ENCODE measurements at places on chromosomes 13 and 19.

DNA sequence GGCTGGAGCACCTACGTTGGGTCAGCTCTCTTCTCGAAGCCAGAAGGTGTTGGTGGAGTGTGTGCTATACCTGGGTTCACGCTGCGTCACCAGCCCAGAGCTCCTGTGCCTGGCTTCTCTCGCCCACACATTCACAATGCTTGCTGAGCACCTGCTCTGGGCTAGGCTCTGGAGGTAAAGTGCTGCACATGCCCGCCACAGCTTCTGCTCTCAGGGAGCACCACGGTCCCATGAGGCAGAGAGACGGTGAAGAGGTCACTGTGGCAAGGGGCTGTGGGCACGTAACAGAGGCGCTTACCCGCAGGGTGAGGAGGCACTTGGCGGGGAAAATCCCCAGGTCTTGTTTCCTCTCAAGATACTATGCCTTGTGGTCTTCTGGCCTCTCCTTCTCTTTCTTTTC is 174.2 kb downstream of the TEX29 start:
- DNase-seq: no peak

DNA sequence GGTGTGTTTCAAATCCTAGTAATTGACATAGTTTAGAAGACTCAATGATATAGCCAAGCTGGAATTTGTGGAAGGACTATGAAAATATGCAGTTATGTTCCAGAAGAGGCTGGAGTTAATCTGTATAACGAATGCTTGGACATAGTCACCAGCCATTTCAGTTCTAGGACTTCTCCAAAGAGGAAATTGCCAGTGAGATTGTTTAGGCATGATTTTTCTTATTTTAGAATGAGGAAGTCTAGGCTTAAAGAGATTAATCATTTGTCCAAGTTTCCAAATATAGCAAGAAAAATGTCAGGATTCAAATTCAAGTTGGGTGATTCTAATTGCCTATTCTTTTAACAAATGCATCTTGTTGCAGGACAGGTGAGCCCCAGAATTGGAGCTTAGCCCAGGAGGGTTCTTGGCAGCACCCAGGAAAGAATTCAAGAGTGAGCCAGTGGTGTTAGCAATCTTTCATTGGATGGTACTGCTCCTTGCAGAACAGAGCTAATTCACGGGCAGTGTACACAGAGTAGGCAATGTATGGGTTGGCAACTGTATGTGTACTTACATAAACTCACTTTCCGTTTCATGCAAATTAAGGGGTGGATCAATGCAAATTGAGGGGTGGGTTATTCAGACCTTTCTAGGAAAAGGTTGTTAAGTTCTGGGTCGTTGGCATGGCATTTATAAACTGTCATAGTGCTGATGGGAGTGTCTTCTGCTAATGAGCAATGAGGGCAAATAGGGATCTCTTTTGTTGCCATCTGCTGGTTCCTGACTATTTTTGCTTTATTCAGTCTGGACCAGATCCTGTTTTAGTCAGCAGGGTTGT is 763.1 kb upstream of the SLITRK1 start:
- no peak for DNase-seq

- no peak for DNase-seq
Measured at GRCh38 chr19:19055701-19056100, 8.1 kb upstream of the SLC25A42 start.

GRCh38 chr19:51186323-51186722 is 38.6 kb upstream of the CD33 start:
- DNase-seq: no peak

GRCh38 chr13:50285283-50285682 is 270.0 kb downstream of the KCNRG start:
- no peak for DNase-seq

GRCh38 chr13:110037925-110038573 is 251.7 kb upstream of the IRS2 start:
- no peak for DNase-seq

DNA sequence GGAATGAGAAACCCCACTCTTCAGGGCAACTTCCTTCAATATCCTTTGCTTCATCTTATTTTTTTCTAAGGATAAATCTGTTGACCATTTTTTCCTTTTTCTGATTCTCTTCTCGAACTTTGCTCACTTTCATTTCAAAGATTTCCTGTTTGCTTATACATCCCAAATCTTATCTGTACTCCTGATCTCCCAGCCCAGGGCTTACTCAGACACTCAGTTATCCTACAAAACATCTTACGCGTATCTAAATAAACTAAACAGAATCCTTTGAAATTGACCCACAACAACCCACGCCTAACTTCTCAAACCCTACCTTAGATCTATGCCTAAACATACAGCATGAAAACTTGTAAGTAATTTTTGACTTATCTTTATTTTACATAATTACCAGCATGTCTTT is 179.2 kb downstream of the ABCC4 start:
- no peak for DNase-seq

DNA sequence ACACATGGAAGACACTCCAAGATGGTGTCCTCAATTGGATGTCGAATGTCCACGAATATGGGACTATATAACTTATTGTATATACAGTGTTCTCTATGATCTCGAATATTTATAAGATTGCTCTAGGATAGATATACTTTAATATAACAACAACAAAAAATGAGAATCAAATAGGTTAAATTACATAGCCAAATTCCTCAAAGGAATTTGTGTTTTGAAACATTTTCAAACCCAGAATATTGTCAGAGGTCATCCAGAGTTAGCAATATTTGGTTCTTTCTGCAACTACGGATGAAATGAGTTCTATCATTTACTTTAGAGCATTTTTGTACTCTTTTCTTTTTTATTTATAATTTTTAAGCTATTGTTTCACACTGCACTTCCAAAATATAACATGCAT is 857.8 kb downstream of the GPC5 start:
- DNase-seq: no peak

GRCh38 chr19:17020385-17020784 is 6.2 kb downstream of the CPAMD8 start:
- DNase-seq: no peak

GRCh38 chr13:65868884-65869283 is 1361.3 kb downstream of the PCDH9 start:
- DNase-seq: no peak

- no peak for DNase-seq
Measured at GRCh38 chr13:69935043-69935442, 172.6 kb upstream of the ATXN8OS start.

- DNase-seq: no peak
Measured at GRCh38 chr13:74892096-74892495, 589.9 kb downstream of the TBC1D4 start.

DNA sequence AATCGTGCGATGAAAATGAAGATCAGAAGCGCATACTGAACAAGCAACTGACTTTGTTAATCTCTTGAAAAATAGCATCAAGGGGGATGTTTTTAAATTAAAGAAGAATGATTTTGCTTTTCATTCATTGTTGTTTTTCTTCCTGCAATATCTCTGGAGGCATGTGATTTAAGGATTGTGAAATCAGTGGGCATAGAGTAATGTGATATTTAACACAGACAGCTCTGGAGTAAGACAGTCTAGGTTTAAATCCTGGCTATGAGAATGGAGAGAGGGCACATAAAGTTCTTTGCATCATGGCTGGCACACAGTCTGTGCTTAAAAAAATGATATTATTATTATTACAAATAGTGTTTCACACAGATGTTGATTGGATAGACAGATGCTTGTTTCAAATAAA is 243.1 kb upstream of the NBEA start:
- DNase-seq: no peak

GRCh38 chr13:99028890-99029289 is 51.0 kb upstream of the DOCK9 start:
- peak; percentile 19 for DNase-seq

GRCh38 chr13:71514900-71515743 is 351.9 kb downstream of the DACH1 start:
- DNase-seq: no peak

GRCh38 chr13:51765142-51765515 is 38.8 kb downstream of the DHRS12 start:
- no peak for DNase-seq

DNA sequence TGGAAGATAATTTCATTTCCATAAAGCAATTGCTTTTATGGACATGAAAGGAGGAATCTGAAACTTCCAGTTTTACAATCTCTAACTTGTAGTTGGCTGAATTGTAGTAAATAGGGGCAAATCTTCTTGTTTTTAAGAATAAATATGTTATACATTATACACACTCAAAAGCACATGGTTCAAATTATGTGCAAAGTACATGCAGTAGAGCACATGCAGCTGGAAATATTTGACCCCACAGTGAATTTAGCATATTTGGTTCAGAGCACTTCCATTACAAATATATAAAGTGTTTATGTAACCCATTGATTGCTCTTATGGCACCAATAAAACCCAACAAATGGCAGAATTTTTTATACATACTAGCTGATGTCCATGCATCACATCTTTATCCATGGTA is 180.5 kb downstream of the IRS2 start:
- DNase-seq: no peak

GRCh38 chr13:44523146-44524015 is 52.7 kb downstream of the TSC22D1 start:
- no peak for DNase-seq
